ENCODE measurements at places on chromosomes 2 and 18.
A peak's percentile ranks its signal among the peaks of the same experiment; 100 is the strongest.

- no peak for DNase-seq
Measured at GRCh38 chr18:23864624-23865023, 149.9 kb upstream of the TTC39C start.

GRCh38 chr2:232238108-232238507 lies 140.4 kb upstream of the ALPP start:
- no peak for DNase-seq

- DNase-seq: no peak
Measured at GRCh38 chr2:13289310-13289709, 572.6 kb downstream of the TRIB2 start.

- DNase-seq: no peak
Measured at GRCh38 chr2:217958206-217958883, 44.5 kb downstream of the TNS1 start.

GRCh38 chr18:51342815-51343214 lies 145.3 kb upstream of the MEX3C start:
- peak; percentile 80 for DNase-seq

DNA sequence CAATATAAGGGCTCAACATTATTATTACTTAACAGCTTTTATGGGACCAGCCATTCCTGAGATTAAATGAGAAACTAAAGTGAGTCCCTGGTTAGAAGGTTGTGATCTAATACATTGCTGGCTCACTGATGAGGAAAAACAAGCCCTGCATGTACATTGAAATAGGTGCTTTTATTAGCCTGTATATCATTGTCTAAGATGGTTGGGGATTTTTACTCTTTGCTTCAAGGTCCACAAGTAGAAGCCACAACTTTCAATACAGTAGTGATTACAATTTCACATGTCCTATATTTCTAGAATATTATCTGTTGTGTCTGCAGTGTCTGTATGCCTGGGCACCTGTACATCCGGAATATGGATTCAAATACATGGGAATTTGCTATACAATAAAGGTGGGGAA lies 104.1 kb upstream of the FZD5 start:
- DNase-seq: no peak

DNA sequence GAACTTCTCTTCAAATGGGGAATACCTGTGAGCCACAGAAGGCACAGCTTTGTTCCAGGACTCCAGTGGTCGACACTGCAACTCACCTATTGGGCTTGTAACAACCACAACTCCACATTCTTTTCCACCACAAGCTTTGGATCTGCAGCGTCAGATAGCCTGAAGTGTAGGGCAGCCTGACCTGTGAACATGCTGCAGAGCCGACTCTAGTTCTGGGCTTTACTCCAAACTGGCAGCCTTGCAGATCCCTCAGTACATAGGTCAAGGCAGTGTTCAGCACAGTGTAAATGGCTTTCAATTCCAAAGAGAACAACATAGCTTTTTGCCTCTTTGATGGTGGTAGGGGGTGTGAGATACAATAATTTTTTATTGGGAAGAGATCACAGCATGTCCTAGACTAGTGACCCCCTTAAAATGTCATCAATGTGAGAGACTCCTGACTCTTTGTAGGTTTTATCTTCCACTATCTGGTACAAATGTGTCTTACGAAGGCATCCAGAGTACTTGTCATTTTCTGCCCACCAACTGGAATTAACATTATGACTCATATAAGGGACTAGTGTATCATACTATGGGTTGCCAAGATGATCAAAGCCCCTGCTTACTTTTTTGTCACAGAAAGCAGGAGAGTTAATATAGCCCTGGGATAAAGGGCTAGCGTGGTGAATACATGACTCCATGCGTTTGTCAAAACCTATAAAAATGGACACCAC lies 149.8 kb downstream of the COPS8 start:
- peak; percentile 97 for DNase-seq

- DNase-seq: no peak
Measured at GRCh38 chr18:36649205-36649604, 179.6 kb downstream of the TPGS2 start.

- peak; percentile 66 for DNase-seq
Measured at GRCh38 chr2:234368861-234369261, 128.0 kb downstream of the ARL4C start.

DNA sequence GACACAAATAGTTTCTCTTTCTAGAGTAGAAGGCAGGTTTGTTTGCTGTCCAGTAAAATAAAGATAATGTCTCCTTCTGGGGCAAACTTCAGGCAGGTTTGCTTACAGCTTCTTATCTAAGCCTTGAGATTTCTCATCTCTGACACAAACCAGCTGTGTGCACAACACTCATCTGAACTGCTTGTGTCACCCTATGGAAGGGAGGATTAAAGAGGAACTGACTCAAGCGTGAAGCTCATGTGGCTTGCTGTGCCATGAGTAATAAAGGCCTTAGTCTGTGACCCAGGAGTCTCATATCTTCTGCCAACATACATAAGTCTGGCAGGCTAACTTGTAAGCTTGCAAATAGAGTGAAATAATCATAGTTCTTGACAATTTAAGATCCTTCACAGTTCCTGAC lies 24.2 kb upstream of the CPO start:
- DNase-seq: peak; percentile 93

- DNase-seq: no peak
Measured at GRCh38 chr18:12574494-12575185, 83.3 kb downstream of the SPIRE1 start.

DNA sequence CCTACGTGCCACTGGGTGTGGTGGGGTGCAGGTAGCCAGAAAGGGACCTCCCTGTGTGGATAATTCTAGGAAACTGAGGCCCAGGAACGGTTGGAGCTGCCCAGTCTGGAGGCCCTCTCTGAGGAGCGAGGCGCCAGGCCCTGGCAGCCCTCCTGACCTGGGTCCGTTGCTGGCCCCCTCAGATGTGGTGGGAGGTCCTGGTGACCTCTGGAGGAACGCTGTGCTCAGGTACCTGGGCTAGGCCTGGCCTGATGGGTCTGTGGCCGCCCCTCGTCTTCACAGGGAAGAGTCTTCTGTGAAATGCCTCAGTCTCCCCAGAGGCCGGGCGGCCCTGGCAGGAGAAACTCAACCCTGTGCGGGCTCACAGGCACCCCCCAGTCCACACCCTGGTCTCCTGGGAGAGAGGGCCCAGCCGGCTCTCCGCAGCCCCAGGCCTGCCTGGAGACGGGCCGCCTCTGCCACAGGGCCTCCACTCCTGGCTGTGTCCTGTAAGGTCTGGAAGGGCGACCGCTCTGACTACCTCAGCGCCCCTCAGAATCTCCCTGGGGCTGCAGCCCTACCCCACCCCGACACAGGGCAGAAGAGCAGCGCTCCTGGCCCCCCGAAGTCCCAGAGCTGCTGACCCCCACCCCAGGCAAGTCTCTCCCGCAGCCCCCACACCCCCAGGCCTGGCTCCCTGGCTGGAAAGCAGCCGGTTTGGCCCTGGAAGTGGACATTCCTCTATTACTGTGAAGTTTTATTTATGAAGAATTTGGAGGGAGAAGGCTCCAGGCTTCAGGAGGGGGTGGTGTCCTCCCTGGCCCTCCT lies 3.7 kb downstream of the B3GNT7 start:
- DNase-seq: no peak

DNA sequence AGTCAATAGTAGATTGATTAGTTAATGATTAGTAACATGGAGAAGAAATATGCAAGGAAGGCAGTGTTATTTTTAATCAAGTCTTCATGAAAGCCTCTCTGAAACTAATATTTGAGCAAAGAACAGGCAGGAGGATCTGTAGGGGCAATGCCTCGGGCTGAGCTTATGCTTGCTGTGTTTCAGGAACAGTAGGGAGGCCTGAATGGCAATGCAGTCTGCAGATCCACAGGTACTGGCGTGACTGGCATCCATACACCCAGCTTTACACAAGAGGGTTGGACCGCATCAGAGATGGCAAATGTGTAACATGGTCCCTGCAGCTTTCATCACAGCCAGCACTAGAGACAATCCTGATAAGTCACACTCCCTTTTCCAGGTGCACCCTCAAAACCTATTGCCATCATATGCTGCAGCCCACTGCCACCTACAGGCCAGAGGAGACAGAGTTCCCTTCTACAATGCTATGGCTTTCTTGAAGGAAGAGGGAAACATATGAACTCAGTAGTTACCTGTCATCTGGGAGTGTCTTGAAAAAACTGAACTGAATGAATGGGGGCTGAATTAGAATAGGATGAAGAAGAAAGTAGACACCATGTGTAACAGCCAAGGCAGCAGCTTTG lies 582.4 kb upstream of the RAB6C start:
- peak; percentile 6 for DNase-seq

- DNase-seq: no peak
Measured at GRCh38 chr2:193738892-193739291, 1544.2 kb upstream of the TMEFF2 start.

- no peak for DNase-seq
Measured at GRCh38 chr2:99279969-99280695, 20.9 kb downstream of the LYG1 start.

DNA sequence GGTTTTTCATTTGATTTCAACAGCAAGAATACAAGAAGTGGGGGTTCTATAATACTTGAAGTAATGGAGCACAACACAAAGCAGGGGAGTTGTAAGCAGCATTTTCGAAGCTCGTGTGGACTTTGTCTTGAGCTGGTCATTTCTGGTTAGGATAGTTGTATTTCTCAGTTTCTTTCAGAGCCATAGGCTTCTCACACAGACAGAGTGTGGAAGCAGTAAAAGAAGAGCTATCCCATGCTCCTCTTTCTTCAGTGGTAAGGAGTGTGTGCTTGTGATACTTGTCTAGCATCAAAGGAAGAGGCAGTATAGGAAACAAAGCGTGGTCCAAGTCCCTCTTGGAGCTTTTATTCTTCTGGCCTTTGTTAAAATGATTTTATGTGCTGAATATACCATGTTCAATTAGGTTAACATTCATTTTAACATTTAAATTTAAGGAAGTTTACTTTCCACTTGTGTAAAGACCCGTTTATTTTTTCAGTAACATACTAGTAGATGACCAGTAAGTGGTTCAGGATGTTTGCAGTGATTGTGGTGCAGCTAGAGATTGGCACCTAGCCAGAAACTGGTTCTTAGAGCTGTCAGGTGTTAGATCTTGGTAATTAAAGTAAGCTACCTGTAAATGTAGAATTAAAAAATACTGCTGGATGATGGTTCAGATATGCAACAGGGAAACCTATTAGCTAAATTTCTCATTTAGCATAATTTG lies 14.6 kb downstream of the CCNYL1 start:
- no peak for DNase-seq

DNA sequence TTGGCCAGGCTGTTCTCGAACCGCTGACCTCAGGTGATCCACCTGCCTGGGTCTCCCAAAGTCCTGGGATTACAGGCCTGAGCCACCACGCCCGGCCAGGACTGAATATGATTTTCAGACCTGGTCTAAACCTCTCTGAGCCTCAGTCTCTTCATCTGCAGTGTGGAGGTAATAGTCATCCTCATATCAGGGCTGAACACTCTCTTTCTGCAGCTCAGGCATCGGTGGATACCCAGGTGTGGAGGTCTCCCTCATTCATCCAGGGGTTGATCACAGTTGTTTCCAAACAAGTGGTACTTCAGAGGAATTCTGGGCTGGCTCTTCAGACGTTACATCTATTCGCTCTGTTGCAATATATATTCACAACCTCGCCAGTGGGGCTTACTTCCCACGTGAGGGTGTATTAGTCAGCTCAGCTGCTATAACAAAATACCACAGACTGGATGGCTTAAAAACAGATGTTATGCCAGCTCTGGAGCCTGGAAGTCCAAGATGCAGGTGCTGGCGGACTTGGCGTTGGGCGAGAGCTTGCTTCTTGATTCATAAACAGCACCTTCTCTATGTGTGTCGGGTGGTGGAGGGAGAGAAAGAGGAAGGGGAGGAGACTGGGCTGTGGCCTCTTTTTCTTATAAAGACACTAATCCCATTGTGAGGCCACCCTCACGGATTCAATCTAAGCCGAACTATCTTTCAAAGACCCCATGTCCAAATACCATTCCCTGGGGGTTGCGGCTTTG lies 2.9 kb upstream of the MBP start:
- DNase-seq: no peak

- no peak for DNase-seq
Measured at GRCh38 chr2:64276417-64277095, 132.3 kb upstream of the PELI1 start.

GRCh38 chr2:215521031-215521430 lies 85.2 kb upstream of the FN1 start:
- DNase-seq: no peak

- no peak for DNase-seq
Measured at GRCh38 chr2:144159240-144159639, 360.7 kb downstream of the ZEB2 start.

DNA sequence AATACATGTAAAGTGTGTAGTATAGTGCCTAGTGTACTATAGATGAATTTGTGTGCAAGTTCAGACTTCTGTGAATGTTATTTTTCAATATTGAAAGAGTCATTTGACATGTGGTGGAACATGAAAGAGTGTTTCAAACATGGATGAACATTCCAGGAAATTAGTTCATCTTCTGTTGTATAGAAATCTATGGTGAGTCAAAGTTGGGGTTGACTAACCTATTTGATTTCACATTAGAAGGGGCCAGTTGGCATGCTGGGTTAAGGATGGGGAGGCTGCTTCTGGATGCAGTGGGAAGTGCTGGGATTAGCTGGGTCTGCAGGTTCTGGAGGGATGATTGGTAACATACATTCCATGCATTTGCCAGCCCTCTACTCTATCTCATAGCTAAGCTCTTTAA lies 50.6 kb downstream of the LYPD6B start:
- no peak for DNase-seq

- DNase-seq: no peak
Measured at GRCh38 chr2:127759931-127760330, 51.0 kb downstream of the WDR33 start.

DNA sequence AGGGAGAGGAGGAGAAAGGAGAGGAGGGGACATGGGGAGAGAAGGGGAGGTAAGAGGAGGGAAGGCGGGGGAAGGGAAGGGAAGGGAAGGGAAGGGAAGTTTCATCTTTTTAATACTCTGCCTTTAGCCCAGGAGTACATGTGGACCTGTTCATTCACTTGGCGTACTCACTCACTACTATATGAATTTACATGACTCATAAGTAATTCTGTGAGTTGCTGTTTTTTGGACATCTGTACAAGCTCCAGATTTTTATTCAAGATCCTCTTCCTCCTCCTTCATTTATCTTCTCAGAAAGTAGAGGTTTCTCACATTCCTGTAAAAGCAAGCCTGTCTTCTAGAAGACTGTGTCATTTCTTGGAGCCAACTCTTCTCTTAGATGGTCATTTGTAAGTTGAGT lies 84.6 kb downstream of the RDH14 start:
- no peak for DNase-seq

DNA sequence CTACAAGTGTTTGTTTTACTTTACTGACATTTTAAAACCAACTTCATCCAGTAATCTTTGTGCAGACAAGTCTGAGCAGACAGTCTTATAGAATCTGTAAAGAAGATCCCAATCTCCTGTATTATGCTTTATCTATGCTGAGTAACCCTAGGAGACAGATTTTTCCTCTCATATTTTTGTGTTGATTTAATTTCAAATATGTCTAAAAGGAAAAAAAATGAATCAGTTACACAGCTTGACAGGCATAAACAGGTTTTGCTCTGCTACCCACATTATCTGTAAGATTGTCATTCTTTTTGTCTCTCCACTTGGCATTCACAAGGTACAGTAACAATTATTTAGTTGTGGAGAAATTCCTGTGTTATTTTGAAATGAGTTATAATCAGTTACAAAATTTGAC lies 415.0 kb downstream of the NYAP2 start:
- no peak for DNase-seq

All from astrocyte of the spinal cord (primary cell).